ENCODE measurements at places on chromosomes 16 and 17.
A peak's percentile ranks its signal among the peaks of the same experiment; 100 is the strongest.

DNA sequence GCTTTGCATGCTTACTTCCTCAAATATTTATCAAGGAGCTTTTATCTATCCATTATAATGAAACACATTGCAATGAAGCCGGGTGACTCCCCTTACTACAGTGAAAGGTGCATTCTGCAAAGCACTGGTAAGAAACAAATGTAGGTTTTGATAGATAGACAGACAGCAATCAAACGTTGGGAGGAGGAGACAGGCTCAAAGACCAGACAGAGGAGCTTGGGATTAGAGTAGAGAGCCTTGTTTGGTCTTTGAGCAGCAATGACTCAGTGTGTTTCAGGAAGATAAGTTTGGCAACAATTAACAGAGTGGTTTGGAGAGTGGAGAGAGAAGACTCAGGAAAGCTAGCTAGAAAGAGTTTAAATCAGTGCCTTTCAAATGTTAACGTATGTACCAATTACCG lies 68.8 kb downstream of the ZNF18 start:
- no peak for DNase-seq

DNA sequence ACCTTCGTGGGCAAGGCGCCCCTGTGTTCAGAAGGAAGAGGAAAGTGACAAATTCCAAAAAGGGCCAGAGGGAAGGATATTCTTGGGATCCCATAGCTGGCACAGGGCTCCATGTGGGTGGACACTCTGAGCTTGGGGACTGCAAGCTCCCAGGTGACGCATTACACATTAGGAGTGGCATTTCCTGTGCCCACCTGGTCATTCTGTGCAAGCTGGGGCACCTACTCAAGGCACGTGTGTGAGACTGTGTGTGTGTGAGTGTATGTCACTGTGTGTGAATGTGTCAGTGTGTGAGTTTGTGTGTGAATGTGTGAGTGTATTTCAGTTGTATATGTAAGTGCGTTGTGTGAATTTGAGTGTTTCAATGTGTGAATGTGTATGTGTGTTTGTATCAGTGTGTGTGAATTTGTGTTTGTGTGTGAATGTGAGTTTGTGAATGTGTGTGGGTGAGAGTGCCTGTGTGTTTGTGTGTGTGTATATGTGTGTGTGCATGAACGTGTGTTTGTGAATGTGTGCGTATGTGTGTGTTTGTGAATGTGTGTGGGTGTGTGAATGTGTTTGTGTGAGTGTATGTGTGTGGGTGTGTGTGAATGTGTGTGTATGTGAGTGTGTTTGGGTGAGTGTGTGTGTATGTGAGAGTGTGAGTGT lies 1.6 kb upstream of the CD300A start:
- no peak for DNase-seq

GRCh38 chr16:48101069-48101674 lies 54.6 kb downstream of the ABCC12 start:
- DNase-seq: no peak

DNA sequence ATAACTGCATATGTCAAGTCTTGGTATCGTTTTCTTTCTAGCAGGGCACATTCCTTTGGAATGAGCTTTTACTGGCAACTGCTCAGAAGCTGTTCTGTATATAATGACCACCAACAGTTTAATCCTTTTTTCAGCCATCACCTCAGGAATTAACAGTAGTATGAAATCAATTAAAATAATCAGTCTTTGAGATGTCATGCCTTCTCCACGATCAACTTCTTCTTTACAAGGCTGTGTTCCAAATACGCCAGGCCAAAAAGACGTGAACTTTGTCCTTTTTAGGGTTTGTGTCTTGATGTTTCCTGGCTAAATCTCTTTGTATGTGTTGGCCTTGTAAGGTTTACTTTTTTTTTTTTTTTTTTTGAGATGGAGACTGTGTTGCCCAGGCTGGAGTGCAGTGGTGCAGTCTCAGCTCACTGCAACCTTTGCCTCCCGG lies 54.9 kb downstream of the ABCC1 start:
- no peak for DNase-seq

DNA sequence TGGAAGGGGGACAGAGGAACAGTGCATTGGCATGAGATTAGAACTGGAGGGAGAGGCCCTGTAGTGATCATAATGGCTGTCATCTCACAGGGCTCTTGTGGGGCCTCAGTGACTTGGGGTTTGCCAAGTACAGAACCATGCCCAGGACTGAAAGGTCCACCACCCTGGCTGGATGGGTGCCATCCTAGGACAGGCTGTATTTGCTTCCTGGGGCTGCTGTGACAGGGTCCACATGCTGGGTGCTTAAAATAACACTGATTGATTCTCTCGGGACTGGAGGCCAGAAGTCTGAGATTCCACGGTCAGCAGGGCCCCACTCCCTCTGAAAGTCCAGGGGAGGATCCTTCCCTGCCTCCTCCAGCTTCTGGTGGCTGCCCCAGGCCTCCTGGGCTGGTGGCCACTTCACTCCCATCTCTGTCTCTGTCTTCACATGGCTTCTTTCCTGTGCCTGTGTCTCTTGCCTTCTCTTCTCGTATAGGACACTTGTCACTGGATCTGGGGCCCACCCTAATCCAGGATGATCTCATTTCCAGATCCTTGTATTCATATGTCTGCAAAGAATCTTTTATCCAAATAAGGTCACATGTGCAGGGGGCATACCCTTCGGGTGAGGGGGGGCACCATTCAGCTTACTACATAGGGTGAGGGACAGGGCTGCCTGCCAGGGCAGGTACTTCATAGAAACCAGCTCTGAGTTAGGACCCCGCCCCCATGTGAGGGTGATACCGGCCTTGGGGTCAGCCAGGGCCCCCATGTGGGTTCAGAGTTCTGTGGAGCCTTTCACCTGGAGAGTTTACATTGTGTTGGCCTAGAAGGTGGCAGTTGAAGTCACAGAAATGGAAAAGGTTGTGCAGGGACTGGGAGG lies 52.6 kb downstream of the USP22 start:
- DNase-seq: no peak

- no peak for DNase-seq
Measured at GRCh38 chr17:7204828-7205461, 14.7 kb downstream of the DLG4 start.

GRCh38 chr16:54053891-54054820 lies 232.4 kb downstream of the IRX3 start:
- DNase-seq: peak; percentile 12

- peak; percentile 56 for DNase-seq
Measured at GRCh38 chr17:75288770-75289114, 491 bp downstream of the SLC25A19 start.

- no peak for DNase-seq
Measured at GRCh38 chr16:87929986-87930385, 6.3 kb downstream of the CA5A start.

DNA sequence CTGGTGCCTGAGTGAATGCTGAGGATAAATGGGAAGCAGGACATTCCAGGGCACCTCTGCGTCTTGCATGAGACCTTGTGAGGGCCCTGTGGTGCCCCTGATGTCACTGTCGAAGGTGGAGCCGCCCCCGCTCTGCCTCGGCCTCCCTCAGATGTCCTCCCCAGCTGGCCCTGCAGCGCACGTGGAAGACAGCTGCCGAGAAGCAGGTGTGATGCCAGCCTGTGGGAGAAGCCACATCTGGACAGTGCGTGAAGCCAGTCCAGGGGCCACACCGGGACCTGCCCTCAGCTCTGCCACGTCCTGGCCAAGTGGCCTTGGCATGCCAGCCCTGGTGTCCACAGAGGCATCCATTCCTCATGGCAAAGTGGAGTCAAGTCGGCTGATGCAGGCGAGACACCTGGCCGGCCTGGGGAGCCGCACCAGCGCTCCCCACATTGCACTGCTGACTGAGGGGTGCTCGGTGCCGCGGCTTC lies 21.6 kb upstream of the METRNL start:
- DNase-seq: no peak

DNA sequence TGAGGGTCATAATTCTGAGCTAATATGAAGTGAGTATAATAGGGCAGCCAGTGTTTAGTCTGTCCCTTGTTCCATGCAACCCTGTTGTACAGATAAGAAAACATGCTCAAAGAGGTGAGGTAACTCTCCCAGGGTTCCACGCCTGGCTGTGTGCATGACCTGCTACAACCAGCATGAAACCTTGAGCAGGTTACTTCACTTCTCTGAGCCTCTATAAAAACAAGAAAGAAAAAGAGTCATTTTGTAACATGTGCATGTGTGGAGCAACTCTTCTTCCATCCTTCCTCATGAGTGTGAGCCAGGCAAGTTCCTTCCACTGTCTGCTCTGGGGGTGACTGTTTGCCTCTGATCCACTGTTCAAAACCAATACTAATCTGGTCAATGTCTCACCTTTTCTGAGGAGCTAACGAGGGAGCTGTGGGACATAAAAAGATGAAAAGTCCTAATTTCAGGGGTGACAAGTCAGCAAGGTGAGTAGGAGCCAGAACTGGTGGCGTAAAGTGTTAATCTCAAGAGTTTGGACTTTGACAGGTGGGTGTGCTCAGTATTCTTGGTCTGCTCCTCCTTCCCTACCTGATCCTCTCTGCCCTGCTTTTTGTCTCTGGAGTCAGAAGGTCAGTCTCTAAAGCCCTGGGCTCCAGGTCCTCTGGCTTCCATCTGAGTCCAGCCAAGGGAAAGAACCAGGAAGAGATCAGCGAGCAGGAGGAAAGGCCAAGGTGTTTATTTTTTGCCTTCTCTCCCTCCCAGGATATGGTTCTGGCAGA lies 21.5 kb downstream of the GFOD2 start:
- no peak for DNase-seq

Measured in NCI-H2081 treated with DMSO at 0.1 percent for 48 hours (cell line).